HFFc6 (cell line): ENCODE measurements at places on chromosomes 6 and 20. TPM values are rescaled to one million over a fixed set of nuclear protein-coding genes. Genes with fewer than 3 reads are reported as not detected.
A peak's percentile ranks its signal among the peaks of the same experiment; 100 is the strongest.

The PTGIS gene
- total RNA-seq, result not detected in 3 replicates

DNA sequence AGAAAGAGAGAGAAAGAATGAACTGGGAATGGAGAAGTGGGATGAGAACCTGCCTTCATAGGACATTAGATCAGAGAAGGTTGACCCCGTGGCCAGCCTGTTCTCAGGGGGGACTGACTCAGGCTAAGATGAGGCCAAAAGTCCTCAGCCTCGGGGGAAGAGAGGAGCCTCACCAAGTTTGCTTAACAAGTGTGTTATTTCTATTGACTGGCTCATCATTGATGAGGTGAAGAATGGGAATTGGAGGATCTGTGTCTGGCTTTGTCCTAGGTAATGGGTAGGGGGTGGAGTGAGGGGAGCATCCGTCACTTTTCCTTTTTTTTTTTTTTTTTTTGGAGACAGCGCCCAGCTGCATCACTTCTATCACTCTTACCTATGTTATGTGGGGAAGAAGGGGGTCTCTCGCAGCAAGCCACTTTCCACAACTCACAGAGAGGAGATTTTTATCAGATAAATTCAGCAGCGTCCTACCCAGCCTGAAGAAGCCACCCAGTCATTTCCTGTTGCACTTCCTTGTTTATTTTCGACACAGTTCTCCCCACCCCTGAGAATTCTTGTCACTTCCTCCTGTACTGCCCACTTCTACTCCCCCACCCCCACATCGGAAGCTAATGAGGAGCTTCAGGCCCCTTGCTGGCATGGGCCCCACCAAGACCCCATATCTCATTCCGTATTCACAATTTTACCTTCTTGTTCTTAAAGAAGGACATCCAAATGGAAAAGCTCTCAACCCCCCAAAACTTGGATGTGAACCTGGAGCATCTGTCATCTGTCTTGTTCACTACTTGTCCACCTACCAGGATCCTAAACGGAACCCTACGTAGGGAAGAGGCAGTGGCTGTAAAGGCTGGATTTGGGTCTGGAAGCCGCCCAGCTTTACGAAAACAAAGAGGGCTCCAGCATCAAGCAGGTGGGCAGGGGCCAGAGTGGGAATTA, 2.8 kb upstream of the RNASET2 start:
- no peaks in the 10 kb centered on the region; the same call in 1 of the 2 replicates for H3K36me3 ChIP-seq
- no peaks in the 10 kb centered on the region for H3K27me3 ChIP-seq
- H3K4me1 ChIP-seq, result peaks cover 28% of the 10 kb centered on the region
- no peak overlapping the region for H3K27ac ChIP-seq
- H3K4me3 ChIP-seq, result no peak overlapping the region

- H3K36me3 ChIP-seq, result peaks cover 15% of the 10 kb centered on the region
- DNase-seq, result no peak
- H3K27me3 ChIP-seq, result peaks cover 2% of the 10 kb centered on the region; the same call in 1 of the 2 replicates
- H3K27ac ChIP-seq, result peak overlapping the region; percentile 95
These were observed 827 bp downstream of the E2F3 start for GRCh38 chr6:20402342-20403069.

DNA sequence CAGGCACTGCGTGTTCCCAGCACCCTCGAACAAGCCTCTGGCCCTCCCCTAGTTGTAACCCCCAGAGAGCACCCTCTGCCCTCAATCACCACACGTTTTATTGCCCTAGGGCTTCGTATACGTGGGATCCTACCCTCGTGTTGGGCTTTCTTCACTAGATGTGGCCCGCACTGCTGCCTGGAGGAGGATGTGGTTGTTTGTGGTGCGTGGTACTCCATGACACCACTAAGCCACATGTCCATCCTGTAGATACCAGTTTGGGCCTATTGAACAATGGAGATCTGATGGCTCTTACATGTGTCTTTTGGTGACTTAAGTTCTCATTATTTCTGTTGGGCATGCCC, 17.0 kb downstream of the SLC2A4RG start:
- no peak overlapping the region for H3K4me3 ChIP-seq
- no peak for DNase-seq
- no peak overlapping the region for H3K27ac ChIP-seq
- H3K36me3 ChIP-seq, result no peaks in the 10 kb centered on the region
- peaks cover 23% of the 10 kb centered on the region for H3K27me3 ChIP-seq

GRCh38 chr6:74757813-74758212, 448.0 kb downstream of the COL12A1 start:
- no peak overlapping the region for H3K27ac ChIP-seq
- peaks cover 3% of the 10 kb centered on the region; the same call in 1 of the 2 replicates for H3K27me3 ChIP-seq
- H3K4me1 ChIP-seq, result no peaks in the 10 kb centered on the region
- no peak for DNase-seq
- H3K36me3 ChIP-seq, result no peaks in the 10 kb centered on the region

GRCh38 chr6:21801446-21802174, 208.1 kb downstream of the SOX4 start:
- no peaks in the 10 kb centered on the region; the same call in none of the 2 replicates for H3K27me3 ChIP-seq
- H3K4me3 ChIP-seq, result no peak overlapping the region
- DNase-seq, result no peak
- peaks cover 20% of the 10 kb centered on the region for H3K4me1 ChIP-seq

- no peak for DNase-seq
- H3K27me3 ChIP-seq, result peaks cover 2% of the 10 kb centered on the region
- no peak overlapping the region for H3K27ac ChIP-seq
- H3K36me3 ChIP-seq, result peaks cover 23% of the 10 kb centered on the region
These were observed 80.5 kb downstream of the MTFR2 start for GRCh38 chr6:136169394-136170148.

DNA sequence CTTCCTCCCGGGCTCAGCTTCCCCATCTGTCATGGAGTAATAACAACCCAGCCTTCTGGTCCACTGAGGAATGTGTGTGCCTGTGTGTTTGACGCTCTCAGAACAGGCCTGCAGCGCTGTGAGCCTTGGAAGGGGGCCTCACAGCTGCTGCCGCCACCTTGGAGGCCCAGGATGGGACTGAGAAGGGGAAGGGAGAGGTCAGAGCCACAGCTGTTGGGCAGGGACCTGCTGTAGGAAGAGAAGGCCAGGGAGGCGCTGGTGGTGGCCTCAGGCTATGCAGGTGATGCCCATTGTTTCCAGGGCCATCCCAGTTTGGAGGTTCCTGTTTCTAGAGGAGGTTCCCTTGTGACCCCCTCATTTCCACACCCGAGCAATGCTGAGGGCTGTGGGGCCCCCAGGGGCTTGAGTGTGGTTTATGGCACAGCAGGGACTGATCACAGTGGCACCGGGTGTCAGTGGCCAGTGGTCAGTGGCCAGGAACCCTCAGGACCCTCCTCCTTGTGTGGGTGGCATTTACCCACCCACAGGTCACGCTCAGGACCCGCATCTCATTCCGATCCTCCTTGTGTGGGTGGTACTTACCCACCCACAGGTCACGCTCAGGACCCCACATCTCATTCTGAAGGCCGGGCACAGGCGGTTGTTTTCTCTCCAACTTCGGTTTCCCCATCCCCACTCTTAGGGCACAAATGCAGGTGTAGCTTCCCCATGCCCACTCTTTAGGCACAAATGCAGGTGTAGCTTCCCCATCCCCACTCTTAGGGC, 14.0 kb downstream of the TPD52L2 start:
- peaks cover 10% of the 10 kb centered on the region for H3K36me3 ChIP-seq
- H3K27ac ChIP-seq, result no peak overlapping the region
- no peaks in the 10 kb centered on the region; the same call in 1 of the 2 replicates for H3K27me3 ChIP-seq
- H3K4me1 ChIP-seq, result no peaks in the 10 kb centered on the region
- no peak overlapping the region for H3K4me3 ChIP-seq

DNA sequence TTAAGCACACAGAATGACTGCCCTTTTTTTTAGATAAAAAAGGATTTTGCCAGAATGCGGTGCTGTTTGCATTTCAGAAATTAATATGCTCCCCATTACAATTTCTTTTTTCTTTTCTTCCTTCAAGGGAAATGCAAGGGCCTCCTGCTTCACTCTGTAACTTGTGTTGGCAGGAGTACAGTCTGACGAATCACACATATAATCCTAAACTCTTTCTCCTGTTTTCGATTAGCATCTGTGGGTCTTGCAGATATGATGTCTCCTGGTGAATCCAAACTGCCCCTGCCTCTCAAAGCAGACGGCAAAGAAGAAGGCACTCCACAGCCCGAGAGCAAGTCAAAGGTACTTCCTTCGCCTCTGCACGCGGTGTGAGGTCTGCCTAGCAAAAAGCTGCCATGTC, 149.5 kb downstream of the TMEM242 start:
- DNase-seq, result no peak
- no peak overlapping the region for H3K4me3 ChIP-seq
- peaks cover 25% of the 10 kb centered on the region for H3K4me1 ChIP-seq
- H3K27me3 ChIP-seq, result peaks cover 2% of the 10 kb centered on the region; the same call in 1 of the 2 replicates

DNA sequence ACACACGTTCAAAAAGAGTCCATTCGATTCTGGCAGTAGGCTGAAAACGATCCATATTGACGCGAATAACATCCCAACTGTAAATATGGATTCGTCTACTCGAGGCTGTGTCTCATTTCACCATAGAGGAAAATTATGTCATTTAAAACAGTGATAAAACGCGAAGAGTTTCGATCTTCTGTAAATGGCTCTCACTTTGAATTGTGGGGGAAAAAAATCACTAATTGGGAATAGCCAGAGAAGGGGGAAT, 845 bp upstream of the MARCKS start:
- peaks cover 9% of the 10 kb centered on the region for H3K4me1 ChIP-seq
- no peak overlapping the region for H3K4me3 ChIP-seq
- H3K27me3 ChIP-seq, result no peaks in the 10 kb centered on the region; the same call in 1 of the 2 replicates
- H3K36me3 ChIP-seq, result peaks cover 20% of the 10 kb centered on the region
- H3K27ac ChIP-seq, result no peak overlapping the region

DNA sequence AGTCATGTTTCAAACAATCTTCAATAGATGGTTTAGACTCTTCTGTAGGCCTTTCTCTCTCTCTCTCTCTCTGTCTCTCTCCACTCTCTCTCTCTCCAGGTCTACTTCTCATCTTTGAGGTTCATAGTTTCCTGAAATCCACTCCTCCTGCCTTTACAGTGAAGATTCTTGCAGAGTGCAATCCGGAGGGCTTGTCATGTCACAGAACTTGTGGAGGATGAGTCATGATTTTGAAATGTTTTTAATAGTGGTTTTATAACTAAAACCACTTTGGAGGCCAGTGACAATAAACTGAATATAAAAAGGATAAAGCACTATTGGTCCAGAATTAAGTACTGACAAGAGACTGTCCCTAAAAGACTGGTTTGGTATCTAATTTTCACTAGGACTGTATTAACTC, 156.3 kb downstream of the KIF6 start:
- H3K4me1 ChIP-seq, result no peaks in the 10 kb centered on the region
- DNase-seq, result peak; percentile 1
- H3K36me3 ChIP-seq, result no peaks in the 10 kb centered on the region
- H3K27ac ChIP-seq, result no peak overlapping the region
- peaks cover 1% of the 10 kb centered on the region; the same call in 1 of the 2 replicates for H3K27me3 ChIP-seq

- no peak overlapping the region for H3K27ac ChIP-seq
- H3K4me3 ChIP-seq, result no peak overlapping the region
- no peaks in the 10 kb centered on the region for H3K36me3 ChIP-seq
- peaks cover 3% of the 10 kb centered on the region for H3K27me3 ChIP-seq
These were observed 67.1 kb upstream of the DUSP22 start for GRCh38 chr6:225121-225721.

The MATN4 gene
- not detected in 3 replicates for total RNA-seq

The SYCP2L gene
- not detected in 3 replicates for total RNA-seq

The TCF15 gene
- total RNA-seq, result not detected in 3 replicates

DNA sequence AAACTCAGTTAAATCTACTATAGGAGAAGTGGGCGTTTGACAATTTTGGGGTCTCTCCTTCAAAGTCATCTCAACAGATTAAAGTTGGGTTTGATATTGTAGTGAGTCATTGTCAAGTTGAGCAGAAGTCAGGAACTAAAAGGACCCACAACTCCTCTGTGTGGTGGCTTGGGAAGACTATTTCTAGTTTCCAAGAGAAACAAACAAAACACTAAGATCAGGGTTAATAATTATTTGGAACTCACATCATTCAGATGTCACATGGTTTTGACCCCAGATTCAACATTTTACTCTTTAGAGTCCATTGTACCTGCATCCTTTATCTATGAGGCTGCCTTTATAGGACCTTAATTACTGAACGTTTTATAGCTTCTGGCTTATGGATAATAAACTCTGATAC, 45.3 kb upstream of the TINAG start:
- peaks cover 21% of the 10 kb centered on the region for H3K4me1 ChIP-seq
- no peak for DNase-seq
- no peak overlapping the region for H3K4me3 ChIP-seq
- no peaks in the 10 kb centered on the region for H3K27me3 ChIP-seq

GRCh38 chr6:170051229-170052172, 239.4 kb downstream of the DLL1 start:
- no peak for DNase-seq
- no peak overlapping the region for H3K27ac ChIP-seq
- peaks cover 5% of the 10 kb centered on the region; the same call in 1 of the 2 replicates for H3K27me3 ChIP-seq
- H3K36me3 ChIP-seq, result peaks cover 10% of the 10 kb centered on the region

GRCh38 chr20:36924167-36925045, 27.1 kb downstream of the SAMHD1 start:
- no peak for DNase-seq
- 0 out of 2 replicates have a peak, but pooled peaks cover 4% of the 10 kb centered on the region for H3K36me3 ChIP-seq
- no peaks in the 10 kb centered on the region; the same call in 1 of the 2 replicates for H3K27me3 ChIP-seq
- H3K4me3 ChIP-seq, result no peak overlapping the region
- peaks cover 18% of the 10 kb centered on the region for H3K4me1 ChIP-seq

- H3K27me3 ChIP-seq, result no peaks in the 10 kb centered on the region
- peaks cover 48% of the 10 kb centered on the region for H3K4me1 ChIP-seq
- DNase-seq, result no peak
These were observed 392.9 kb downstream of the GJA1 start for GRCh38 chr6:121828146-121828886.

- DNase-seq, result no peak
- H3K36me3 ChIP-seq, result no peaks in the 10 kb centered on the region
- H3K27ac ChIP-seq, result no peak overlapping the region
- no peak overlapping the region for H3K4me3 ChIP-seq
- peaks cover 6% of the 10 kb centered on the region for H3K4me1 ChIP-seq
- H3K27me3 ChIP-seq, result no peaks in the 10 kb centered on the region; the same call in 1 of the 2 replicates
These were observed 127.9 kb upstream of the FOXO3 start for GRCh38 chr6:108432792-108433191.

- H3K4me1 ChIP-seq, result no peaks in the 10 kb centered on the region
- H3K36me3 ChIP-seq, result no peaks in the 10 kb centered on the region
- DNase-seq, result no peak
- no peak overlapping the region for H3K27ac ChIP-seq
- no peak overlapping the region for H3K4me3 ChIP-seq
- H3K27me3 ChIP-seq, result no peaks in the 10 kb centered on the region; the same call in 1 of the 2 replicates
These were observed 40.7 kb downstream of the KCNK5 start for GRCh38 chr6:39188571-39188970.

- H3K4me3 ChIP-seq, result no peak overlapping the region
- no peaks in the 10 kb centered on the region for H3K27me3 ChIP-seq
- no peak for DNase-seq
- H3K27ac ChIP-seq, result no peak overlapping the region; the same call in 1 of the 2 replicates
- H3K4me1 ChIP-seq, result peaks cover 24% of the 10 kb centered on the region
- no peaks in the 10 kb centered on the region for H3K36me3 ChIP-seq
These were observed 5.2 kb upstream of the BTN3A2 start for GRCh38 chr6:26359765-26360164.

The IBTK gene
- total RNA-seq, result 34.0 to 34.8 TPM (median 34.3 TPM) in 3 replicates

The ACOT13 gene
- 18.8 to 19.7 TPM (median 19.1 TPM) in 3 replicates for total RNA-seq

DNA sequence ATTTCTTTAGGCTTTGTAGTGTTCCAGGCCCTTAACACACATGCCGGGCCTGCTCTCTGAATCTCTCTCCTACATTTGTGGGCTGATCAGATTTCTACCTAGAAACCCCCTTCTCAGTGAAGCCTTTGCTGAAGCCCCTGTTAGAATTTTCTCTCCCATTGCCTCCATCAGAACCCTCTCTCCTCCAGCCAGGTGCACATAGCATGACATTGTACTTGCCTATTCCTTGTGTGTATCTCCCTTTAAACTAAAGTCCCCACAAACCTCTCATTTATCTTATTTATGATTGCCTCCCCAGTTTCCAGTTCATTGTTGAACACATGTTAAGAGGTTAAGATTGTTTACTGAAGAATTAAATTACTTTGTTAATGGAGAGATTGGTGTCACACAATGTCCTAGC, 325.5 kb upstream of the CITED2 start:
- no peak for DNase-seq
- H3K27ac ChIP-seq, result 0 out of 2 replicates have a peak overlapping the region, but pooled peaks have one; percentile 18
- H3K36me3 ChIP-seq, result peaks cover 7% of the 10 kb centered on the region; the same call in 1 of the 2 replicates
- H3K4me1 ChIP-seq, result peaks cover 21% of the 10 kb centered on the region
- no peak overlapping the region for H3K4me3 ChIP-seq
- H3K27me3 ChIP-seq, result no peaks in the 10 kb centered on the region; the same call in 1 of the 2 replicates
